ENCODE measurements at places on chromosomes 16 and 17. TPM values are rescaled to one million over a fixed set of nuclear protein-coding genes. Genes with fewer than 3 reads are reported as not detected.

GRCh38 chr17:22171631-22172030, 479.3 kb downstream of the KCNJ18 start:
- no peak for DNase-seq

- no peak for DNase-seq
These were observed 66.6 kb upstream of the CPHXL start for GRCh38 chr16:75792771-75793492.

DNA sequence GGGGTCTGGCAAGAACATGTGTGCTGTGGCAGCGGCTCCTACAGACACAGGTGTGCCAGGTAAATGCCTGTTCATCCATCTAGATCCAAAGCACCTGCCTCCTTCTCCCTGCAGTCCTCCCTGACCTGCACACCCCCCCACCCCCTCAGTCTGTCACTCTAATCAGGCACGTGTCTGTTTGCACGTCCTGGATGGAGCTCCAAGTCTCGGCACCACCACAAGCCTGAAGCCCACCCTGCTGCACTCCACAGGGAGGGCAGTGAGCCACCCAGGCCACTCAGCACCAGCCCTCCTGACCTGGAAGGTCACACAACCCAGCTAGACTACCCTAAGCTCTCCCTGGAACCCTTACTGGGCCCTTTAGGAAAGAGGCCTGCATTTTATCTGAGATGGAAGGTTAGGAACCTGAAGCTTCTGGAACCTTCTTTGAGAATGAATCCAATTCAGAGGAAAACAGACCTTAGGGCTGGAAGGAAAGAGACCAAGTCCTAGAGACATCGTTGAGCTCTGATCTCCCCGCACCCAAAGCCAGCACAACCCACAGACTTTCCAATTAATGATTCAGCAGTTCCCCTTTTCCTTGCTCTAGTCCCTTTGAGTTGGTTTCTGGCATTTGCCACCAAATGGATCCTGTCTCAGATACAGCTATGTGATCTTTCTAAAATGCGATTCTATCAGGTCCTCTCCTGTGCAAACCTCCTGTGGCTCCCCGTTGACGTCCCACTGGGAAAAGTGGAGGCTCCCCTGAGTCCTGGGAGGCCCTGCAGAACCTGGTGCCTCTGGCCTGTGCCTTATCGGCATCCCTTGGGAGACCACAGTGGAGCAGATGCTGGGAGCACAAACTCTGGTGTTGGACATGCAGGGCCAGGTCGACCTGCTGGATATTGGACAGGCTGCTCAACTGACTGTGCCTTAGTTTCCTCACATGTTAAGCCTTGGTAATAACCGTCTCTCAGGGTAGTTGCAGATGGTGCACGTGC, 67.9 kb downstream of the PRMT7 start:
- DNase-seq, result no peak

DNA sequence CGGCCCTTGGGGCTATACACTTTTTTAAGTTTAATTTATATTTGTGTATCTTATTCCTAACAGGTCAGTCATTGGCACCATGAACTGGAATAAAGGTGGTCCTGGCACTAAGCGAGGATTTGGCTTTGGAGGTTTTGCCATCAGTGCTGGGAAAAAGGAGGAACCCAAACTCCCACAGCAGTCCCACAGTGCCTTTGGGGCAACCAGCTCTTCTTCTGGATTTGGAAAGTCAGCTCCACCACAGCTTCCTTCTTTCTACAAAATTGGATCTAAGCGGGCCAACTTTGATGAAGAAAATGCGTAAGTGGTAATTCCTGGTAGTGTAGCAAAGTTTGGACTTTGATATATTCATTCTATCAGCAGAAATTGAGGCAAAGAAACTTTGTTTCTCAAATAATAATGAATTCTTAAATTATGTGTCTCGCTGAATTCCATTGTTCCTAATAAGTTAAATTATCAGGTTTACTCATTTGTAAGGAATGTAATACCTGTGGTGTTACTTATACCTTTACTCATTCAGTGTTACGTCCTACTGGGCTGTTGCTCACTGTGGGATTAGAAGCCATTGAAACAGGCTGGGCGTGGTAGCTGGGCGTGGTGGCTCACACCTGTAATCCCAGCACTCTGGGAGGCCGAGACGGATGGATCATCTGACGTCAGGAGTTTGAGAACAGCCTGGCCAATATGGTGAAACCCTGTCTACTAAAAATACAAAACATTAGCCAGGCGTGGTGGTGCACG, 13.2 kb downstream of the DDX42 start:
- DNase-seq, result no peak

DNA sequence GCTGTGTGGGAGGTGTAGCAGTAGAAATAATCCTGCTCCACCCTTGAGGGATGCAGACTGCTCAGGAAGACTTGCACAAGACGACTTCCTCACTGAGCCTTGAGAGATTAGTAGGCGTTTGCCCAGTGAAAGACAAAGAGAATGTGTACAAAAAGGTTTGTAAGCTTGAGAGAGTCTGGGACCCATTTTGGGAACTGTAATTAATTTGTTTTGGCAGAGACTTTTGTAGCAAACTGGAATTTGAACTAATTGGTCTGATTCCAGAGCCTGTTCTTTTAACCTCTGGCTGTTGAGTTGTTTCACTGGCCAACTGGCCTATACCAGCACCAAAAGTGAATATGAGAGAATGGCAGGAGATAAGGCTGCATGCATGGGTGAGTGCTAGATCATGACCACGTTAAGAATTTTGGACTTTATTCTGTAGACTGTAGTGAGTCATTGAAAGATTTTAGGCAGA, 75.5 kb downstream of the AATF start:
- DNase-seq, result no peak

- peak; percentile 41 for DNase-seq
These were observed 599 bp downstream of the TOP3A start for GRCh38 chr17:18314059-18314730.

DNA sequence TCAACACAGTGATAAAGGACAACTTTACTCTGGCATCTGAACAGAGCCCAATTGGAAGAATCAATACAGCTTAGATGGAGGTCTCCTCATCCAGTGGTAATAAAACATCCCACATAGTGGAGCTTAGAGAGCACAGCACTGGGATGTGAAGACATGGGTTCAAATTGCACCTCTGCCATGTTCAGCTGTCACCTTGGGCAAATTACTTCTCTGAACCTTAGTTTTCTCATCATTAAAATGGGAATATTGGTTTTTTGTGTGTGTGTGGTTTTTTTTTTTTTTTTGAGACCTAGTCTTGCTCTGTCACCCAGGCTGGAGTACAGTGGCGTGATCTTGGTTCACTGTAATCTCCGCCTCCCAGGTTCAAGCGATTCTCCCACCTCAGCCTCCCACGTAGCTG, 13.6 kb upstream of the KRT10 start:
- no peak for DNase-seq

GRCh38 chr16:64133366-64133765, 988.5 kb downstream of the CDH11 start:
- no peak for DNase-seq

- DNase-seq, result no peak
These were observed 606.3 kb upstream of the CDH11 start for GRCh38 chr16:65728167-65728566.

DNA sequence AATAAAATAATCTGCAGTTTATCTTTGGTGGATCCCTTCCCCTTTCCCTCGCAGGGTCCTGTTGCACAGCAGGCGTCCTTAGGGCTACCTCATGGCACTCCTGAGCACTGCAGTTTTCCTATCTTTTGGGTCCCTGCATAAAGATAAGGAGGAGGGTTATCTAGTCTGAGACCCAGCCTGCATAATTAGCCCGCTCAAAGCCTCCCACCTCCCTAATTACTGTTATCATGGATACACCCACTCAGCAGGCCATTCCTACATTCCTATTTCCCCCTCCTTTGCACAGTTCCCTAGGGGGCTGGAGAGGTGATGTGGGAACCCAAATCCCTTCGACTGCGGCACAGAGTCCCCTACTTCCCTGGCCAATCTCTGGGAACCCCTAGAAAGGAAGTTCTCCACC, 5.1 kb upstream of the CLUH start:
- no peak for DNase-seq

- DNase-seq, result no peak
These were observed 26.7 kb downstream of the CCL4 start for GRCh38 chr17:36130346-36130745.

DNA sequence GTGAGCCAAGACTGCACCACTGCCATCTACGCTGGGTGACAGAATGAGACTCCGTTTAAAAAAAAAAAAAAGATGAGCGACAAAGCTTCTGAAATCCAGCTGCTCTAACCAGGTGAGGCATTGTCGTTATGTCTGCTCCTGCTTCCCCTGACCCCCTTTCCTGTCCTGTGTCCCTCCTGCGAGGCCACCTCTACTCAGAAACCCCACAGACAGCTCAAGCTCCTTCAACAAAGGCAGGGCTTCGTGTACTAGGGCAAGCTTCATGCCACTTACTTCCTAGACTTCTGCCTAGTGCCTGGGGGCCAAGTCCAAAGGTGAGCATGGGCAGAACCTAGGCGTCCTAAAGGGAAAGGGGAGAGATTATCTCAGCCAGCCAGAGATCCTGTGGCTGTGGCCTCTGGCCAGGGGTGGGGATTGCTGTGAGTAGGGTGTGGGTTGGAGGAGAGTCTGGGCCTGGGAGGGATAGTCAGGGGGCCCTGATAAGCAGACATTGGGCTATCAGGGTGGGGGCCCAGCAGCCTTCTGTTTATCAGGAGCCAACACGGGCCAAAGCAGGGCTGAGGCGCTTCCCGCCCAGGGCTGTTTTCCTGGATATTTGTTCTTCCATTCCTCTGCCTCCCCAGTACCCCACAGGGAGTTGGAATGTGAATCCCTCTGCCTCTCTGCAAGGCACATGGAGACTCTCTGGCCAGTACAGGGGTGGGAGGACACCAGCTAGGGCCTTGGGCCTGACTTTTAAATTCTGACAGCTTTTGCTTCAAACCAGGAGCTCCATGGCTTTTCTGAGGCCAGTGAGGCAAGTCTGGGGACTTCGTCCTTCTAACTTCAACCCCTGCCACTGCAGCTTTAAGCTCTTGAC, 10.4 kb downstream of the ERAL1 start:
- DNase-seq, result peak; percentile 87

DNA sequence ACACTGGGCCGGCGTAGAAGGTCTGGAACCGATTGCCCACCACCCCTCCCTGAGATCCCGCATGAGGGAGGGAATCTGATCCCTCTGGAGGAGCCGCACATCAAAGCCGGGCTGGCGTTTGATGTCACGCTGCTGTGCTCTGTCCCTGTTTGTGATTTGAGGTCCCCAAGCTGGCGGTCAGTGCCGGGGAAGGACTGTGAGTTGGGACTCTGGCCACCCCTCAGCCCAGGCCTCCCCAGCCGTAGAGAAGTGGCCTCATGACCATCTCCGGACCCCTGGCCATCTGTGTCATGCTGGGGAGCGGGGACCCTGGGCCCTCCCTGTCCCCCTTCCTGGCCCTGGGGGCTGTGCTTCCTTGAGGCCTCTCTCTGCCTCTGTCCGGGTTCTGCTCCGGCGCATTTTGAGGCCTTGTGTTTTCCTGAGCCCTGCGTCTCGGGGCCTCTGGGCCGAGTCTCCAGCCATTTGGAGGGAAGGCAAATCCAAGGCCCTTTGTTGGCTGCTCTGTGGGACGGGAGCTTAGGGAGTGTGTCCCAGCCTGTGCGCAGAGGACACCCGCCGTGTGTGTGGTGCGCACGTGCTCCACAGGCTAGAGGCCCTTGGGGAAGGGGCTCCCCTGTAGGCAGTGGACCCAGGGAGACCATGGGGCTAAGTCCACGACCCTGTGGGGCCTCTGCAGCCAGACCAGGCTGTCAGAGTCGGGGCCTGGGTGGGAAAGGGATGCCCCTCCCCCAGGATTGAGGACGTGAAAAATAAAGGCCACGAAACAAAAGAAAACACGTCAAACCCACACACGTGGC, 15.1 kb downstream of the ASPSCR1 start:
- DNase-seq, result no peak

DNA sequence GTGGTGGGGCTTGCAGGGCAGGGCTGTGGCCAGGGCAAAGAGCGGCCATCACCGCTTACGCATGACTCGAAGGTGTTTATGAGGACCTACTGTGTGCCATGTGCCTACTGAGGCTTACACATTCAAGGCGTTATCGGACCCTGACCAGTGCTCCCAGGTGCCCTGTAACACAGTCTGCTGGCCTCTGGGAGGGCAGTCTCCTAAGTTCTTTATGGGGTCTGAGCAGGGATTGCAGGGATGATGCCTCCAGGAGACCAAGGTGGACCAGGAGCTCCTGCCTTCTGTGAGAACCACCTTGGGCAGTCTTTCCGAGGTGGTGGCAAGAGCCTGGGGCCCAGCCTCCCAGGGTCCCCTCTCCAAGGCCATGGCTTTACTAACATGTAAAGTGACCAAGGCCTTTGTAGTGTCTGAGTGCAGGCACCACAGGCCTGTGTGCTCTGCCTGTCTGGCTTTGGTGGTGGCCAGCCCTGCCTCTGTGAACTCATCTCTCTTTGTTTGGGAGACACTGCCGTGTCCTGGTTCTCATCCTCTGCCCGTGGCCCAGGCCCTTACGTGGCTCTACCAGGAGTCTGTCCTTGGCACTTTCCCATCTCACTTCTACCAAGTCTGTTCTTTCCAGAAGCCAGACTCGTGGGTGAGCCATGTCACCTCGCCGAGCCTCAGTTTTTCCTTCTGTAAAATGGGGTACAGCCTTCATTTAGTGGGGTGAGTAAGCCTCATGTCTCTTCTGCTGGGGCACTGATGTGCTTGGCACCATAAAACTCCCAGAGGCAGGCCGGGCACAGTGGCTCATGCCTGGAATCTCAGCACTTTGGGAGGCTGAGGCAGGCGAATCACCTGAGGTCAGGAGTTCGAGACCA, 3.4 kb upstream of the SYNGR2 start:
- DNase-seq, result no peak

- DNase-seq, result no peak
These were observed 4.4 kb downstream of the TPSAB1 start for GRCh38 chr16:1244881-1245280.

DNA sequence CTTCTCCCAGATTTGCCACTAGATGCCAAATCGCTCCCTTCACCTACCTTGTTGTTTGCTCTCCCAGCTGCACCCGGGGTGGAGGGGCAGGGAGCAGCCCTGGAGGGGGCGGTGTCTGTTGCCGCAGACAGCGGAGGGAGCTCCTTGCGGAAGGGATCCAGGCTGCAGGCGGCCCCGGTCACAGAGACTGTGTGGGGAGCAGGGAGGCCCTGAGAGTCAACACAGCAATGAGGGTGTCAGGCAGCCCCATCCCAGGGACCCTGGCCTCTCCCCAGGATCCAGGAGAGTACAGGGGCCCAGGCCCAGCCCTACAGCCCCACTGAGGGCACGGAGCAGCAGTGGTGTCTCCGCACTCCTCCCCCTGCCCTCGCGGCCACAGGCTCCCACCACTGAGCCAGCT, 50.5 kb upstream of the CHMP6 start:
- DNase-seq, result no peak

NPIPB9 gene
- 1.5 TPM for total RNA-seq

SLC16A11 gene
- total RNA-seq, result 0.22 TPM

C17orf107 gene
- 0.74 TPM for total RNA-seq

KRT12 gene
- 2.2 TPM for total RNA-seq

ASPHD1 gene
- total RNA-seq, result 3.9 TPM

SETD6 gene
- 8.5 TPM for total RNA-seq

PDIA2 gene
- total RNA-seq, result 1.4 TPM
